ENCODE measurements at places on chromosomes 1 and 21.
A peak's percentile ranks its signal among the peaks of the same experiment; 100 is the strongest.

- no peak for DNase-seq
Observed at GRCh38 chr21:14962217-14962616, 102.6 kb downstream of the NRIP1 start.

DNA sequence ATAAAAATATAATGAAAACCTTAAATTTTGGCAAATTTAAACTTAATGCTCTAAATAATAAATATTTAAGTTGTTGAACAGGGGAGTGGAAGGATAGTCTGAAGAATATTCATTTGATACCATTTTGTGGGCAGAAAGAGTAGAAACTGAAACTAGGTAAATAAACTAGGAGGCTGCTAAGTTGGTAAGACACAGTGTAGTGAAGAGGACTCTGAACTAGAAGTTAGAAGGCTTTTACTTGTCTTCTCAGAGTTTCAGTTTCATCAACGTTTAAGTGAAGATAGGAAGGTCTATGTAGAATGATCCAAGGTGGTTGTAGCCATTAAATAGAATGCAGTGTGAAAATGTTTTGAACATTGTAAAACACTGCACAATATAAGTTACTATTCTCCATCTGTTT lies 516.9 kb downstream of the AMY1C start:
- DNase-seq = no peak

GRCh38 chr1:187734427-187734826 lies 905.7 kb downstream of the PLA2G4A start:
- DNase-seq = no peak

- no peak for DNase-seq
Observed at GRCh38 chr1:6419397-6419803, 319 bp downstream of the HES2 start.

- peak; percentile 47 for DNase-seq
Observed at GRCh38 chr1:58815686-58816071, 31.8 kb upstream of the JUN start.

DNA sequence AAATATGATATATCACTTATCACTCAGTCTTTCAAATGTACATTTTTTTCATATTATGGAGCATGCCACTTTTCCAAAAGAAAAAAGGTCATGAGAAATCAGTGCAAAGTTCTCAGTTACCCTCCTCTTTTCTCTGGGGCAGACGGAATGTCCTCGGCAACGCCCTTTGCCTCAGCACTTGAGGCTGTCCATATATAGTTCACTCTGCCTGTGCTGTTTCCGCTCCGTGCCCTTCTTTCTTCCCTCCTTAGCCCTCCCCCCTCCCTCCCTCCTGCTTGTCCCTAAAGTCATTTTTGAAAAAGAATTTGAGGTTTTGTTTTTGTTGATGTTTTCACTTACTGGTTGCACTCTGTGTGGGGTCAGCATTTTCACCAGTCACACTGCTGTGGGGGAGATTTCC lies 5.4 kb downstream of the BARHL2 start:
- DNase-seq = peak; percentile 21

GRCh38 chr21:20030390-20030789 lies 967.8 kb upstream of the NCAM2 start:
- DNase-seq = no peak

- no peak for DNase-seq
Observed at GRCh38 chr1:223631473-223631872, 34.0 kb downstream of the CAPN8 start.

GRCh38 chr1:31617916-31618746 lies 642 bp downstream of the HCRTR1 start:
- DNase-seq = peak; percentile 88

DNA sequence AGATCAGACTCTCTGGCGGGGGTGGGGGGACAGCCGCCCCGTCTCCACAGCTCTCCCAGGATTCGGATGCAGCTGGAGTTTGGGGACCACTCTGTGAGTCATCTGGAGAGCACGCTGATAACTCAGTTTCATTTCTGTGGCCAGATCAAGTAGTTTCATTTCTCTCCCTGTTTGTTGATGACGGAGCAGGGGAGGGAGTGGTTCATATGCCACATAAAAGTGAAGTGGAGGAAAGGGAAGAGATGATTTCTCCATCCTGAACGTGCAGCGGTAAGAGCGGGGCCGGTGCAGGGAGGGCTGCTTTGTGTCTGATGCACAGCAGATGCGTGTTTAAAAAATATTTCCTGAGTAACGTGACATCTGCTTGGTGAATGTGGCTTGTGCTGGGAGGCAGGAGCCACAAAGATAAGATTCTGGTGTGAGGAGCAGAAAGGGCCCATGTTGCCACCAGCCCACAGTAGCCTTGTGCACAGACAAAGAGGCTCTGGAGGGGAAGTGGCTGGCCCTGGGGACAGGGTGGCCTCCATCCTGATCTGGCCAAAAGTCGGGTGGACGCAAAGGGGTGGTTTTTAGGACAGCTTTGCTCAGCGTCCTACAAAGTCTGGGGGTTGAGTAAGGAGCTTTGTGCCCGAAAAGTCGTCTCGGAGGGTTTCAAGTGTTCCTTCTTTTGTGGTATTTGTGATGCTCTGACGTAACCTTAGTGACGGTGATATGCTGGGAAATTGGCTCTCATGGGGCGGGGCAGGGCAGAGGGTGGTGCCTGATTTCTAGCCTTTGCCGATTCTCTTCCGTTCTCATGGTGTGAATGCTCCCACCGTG lies at the start of gene MX2:
Gene MX2, plus strand, starts transcription at position 242 of the 819 bp plus-strand sequence. CDS start 14,880 bp downstream, outside the sequence.
- DNase-seq = peak; percentile 79

DNA sequence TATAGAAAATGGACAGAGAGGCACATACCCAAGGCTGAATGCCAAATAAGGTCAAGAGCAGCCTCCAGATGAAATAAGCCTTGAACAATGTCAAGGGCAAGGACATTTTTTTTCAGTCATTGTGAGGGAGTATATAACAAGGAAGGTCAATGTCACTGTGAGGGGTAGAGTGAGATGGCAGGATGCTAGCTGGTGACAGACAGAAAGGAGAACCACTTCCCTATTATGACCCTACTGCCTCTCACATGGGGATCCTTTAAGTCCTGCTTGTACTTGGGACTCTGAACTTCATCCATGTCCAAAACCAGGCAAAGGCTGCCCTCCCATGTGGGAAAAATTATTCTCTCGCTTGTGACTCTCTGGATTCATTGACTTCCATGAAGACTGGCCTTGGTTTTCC lies 119.5 kb upstream of the COA6 start:
- no peak for DNase-seq

DNA sequence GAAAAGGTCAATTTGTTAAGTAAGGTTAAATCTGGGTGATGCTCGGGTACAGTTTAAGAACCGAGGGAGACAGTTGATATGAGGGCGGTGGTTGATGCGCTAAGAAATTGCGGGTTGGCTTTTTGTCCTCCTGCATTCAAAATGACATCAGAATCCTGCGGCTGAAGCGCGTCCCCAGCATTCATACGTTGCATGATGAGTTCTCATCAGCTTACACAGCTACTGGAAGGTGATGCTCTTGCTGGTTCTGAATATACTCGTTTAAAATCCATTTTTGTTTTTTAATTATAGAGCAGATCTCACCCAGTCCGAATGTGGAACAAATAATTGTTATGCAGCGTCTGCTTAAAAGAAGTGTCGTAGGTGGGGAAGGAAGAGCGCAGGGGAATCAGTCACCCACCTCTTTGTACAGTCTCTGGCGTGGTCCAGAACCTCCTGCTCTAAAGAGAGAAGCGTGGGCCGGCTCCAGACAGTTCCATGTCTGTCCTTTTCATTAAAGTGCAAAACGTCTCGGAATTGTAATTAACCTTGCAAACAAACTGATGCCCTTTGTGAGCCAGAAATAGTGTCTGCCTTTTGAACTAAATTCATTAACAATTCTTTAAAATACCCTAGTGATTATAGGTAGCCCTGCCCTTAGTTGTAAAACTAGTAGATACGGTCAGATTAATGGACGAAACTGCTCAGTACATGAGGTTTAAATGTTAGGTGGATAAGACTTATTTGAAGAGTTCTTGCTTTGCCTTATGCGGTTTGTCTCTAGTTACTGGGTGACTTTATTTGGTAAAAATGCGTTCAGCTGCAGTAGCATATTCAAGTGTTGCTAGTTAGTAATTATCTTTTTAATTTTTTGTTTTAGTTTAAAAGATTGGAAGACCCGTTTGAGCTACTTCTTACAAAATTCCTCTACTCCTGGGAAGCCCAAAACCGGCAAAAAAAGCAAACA lies 741 bp downstream of the RGS2 start:
- DNase-seq = no peak

GRCh38 chr1:3609769-3610526 lies 1.4 kb downstream of the MEGF6 start:
- no peak for DNase-seq

DNA sequence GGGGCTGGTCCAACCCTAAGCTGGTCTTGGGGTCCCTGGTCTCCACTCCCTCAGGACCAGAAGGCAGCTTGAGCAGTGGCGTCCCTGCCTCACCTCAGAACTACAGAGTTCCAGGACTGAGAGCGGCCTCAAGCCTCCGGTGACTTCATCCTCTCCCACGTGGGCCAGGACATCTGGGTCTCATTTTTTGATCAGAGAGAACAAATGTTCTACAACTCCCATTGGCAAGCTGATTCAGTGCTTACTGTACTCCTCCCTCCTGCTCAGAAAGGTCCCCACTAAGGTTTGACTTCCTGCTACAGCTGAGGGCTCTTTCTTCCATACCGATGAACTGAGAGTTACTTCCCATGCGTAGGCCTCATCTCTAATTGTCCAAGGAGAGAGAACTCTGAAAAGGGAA lies 78.5 kb downstream of the PLXNA2 start:
- DNase-seq = no peak

DNA sequence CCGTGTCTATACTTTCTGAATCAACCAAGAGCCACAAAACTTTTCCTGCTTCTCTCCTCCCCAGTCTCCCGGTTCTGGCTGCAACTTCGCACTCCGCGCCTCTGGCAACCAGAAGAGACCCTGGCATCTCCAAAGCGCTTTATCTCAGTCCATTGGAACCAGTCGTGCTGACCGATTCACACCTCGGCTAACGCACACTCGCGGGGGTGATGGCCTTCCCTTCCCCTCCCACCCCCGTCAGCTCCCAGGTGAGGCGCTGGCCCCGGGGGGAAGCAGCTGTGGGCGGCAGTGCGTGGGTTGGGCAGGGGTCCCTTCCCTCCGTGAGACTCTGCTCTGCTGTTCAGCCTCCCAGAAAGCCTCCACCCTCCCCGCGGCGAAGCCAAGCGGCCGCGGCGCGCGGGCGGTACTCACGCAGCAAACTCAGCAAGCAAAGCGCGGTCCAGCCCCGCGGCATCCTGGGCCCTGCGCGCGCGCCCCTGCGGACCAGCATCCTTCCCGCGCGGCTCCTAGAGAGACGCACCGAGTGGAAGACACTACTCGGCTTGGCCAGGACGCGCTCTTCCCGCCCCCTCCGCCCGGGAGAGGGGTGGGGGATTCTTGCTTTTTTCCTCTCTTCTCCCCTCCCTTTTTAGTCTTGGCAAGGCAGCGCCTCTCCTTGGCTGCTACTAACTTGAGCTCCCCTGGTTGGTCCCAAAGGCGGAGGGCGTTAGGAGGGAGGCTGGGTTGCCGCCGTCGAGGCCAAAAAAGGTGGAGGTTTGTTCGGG lies at the start of gene CD34:
Gene CD34, minus strand, starts transcription at position 535 of the 764 bp plus-strand sequence. Its CDS starts 45 bp downstream, at position 490.
- DNase-seq = peak; percentile 47

- no peak for DNase-seq
Observed at GRCh38 chr1:201483373-201483949, 14.5 kb upstream of the PHLDA3 start.

DNA sequence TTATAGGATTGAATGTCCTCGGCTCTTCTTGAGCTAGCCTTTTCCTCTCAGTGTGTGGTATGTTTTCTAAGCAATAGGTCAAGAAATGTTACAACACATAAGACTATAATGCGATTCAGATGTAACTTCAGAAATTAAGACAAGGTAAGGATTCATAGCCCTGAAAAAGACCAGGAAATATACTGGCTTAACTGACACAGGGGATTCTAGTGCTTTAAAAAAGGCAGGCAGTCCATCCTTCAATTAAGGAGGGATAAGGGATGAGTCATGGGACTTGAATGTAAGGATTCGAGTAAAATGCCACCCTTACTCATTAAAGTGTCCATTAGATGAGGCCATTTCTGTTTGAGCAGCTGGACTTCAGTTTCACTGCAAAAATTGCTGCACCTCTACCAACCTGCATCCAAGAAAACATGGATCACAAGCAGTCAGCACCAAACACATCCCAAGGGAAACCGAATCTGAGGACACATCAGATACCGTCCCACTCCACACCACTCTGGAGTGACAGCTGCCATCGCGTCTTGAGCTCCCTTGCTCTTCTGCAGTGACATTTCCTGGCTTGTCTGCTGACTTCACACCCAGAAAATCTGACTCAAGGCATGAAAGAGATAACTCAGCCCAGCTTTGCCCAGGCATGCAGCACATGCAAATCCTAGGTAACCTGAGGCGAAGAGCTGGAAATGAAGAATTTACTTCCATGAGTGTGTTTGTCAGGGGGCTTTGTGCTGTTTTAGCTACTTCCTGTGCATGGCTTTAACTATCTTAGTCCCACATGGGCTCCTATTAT lies 37.8 kb downstream of the NGF start:
- DNase-seq = no peak

- DNase-seq = no peak
Observed at GRCh38 chr1:241286486-241286885, 70.5 kb downstream of the RGS7 start.

- no peak for DNase-seq
Observed at GRCh38 chr1:242873661-242874060, 349.2 kb upstream of the PLD5 start.

DNA sequence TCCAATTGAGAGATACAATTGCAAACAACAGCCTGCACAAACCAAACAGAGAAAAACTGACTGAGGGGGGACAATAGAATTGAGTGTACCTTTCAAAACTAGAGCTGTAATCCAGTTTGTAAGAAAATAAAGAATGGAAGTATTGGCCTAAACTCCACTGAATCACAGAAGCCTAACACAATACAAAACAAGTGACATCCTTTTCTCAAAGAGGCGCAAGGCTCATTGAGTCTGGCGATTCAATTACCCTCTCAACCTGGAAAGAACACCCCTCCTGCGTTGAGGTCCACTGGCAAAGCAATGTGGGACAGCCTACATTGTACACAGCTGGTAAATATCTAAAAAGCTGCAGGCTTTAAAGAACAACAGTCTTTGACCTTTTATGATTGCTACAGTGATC lies 182.6 kb downstream of the DPYD start:
- no peak for DNase-seq

- no peak for DNase-seq
Observed at GRCh38 chr1:186152620-186153239, 222.3 kb downstream of the TPR start.

GRCh38 chr1:116764466-116764898 lies 10.3 kb downstream of the CD2 start:
- DNase-seq = no peak

DNA sequence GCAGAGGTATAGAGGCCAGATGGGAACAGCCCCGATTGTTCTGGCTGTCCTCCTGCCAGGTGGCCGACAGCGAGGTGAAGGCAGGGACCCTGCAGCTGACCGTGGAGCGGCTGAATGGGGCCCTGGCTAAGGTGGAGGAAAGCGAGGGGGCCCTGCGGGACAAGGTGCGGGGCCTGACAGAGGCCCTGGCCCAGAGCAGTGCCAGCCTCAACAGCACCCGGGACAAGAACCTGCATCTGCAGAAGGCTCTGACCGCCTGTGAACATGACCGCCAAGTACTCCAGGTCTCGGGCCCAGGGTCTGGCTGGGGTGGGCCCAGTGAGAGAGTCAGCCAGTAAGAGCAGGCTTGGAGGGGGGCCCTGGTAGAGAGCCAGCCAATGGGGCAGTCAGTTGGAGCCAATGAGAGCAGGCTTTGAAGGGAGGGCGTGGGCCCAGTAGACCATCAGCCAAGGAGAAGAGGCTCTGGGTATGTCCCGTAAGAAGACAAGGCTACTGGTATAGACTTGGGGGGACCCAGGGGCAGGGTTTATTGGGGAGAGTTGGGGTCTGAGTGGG lies 11.3 kb downstream of the MFAP2 start:
- DNase-seq = no peak

All from GM13976 (cell line).